Common myeloid progenitor, CD34-positive (primary cell): ENCODE measurements at places on chromosomes 16 and 17.
A peak's percentile ranks its signal among the peaks of the same experiment; 100 is the strongest.

GRCh38 chr17:55366020-55366481 is 55.6 kb downstream of the MMD start:
- H3K36me3 ChIP-seq: no peaks in the 10 kb centered on the region
- DNase-seq: no peak
- H3K4me1 ChIP-seq: no peaks in the 10 kb centered on the region
- no peaks in the 10 kb centered on the region for H3K27me3 ChIP-seq

DNA sequence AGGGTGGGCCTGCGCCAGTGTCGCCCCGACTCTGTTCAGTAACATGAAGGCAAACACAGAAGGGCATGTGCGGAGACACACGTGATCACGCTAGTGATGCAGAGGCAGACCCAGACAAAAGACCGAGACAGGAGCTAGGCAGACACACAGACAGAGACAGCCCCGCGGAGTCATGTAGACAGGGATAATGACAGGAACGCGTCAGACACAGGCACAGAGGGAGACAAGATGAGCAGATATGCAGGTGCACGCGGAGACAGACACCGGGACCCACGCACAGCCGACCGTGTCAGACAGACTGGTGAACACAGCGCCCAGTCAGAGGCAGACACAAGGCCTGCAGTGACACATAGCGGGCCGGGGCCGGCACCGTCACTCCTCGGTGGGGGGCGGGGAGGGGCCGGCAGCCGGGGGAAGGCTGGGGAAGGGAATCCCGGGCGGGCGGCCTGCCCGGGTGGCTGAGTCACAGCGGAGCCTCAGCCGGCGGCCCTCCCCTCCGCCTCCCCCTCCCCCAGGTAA is 7.4 kb downstream of the KDM6B start:
- peak overlapping the region; percentile 94 for H3K27ac ChIP-seq
- peaks cover 13% of the 10 kb centered on the region for H3K36me3 ChIP-seq
- DNase-seq: peak; percentile 92
- peak overlapping the region; percentile 78 for H3K4me3 ChIP-seq

- no peak overlapping the region for H3K4me3 ChIP-seq
- H3K36me3 ChIP-seq: no peaks in the 10 kb centered on the region
- no peaks in the 10 kb centered on the region for H3K4me1 ChIP-seq
Observed at GRCh38 chr16:12310286-12310685, 333.8 kb downstream of the SNX29 start.

- no peak for DNase-seq
- peaks cover 11% of the 10 kb centered on the region for H3K4me1 ChIP-seq
- no peaks in the 10 kb centered on the region for H3K36me3 ChIP-seq
- H3K4me3 ChIP-seq: no peak overlapping the region
- no peaks in the 10 kb centered on the region for H3K27me3 ChIP-seq
- H3K27ac ChIP-seq: no peak overlapping the region
Observed at GRCh38 chr17:68498479-68499326, 13.5 kb upstream of the PRKAR1A start.

- peaks cover 47% of the 10 kb centered on the region for H3K36me3 ChIP-seq
- no peak for DNase-seq
- H3K27me3 ChIP-seq: no peaks in the 10 kb centered on the region
- H3K4me3 ChIP-seq: no peak overlapping the region
- no peaks in the 10 kb centered on the region for H3K4me1 ChIP-seq
Observed at GRCh38 chr16:88726981-88727380, 20.7 kb downstream of the CTU2 start.

- H3K27ac ChIP-seq: no peak overlapping the region
- H3K36me3 ChIP-seq: peaks cover under 1% of the 10 kb centered on the region
- peaks cover 2% of the 10 kb centered on the region for H3K4me1 ChIP-seq
Observed at GRCh38 chr17:48391444-48391843, 38.6 kb downstream of the SKAP1 start.

DNA sequence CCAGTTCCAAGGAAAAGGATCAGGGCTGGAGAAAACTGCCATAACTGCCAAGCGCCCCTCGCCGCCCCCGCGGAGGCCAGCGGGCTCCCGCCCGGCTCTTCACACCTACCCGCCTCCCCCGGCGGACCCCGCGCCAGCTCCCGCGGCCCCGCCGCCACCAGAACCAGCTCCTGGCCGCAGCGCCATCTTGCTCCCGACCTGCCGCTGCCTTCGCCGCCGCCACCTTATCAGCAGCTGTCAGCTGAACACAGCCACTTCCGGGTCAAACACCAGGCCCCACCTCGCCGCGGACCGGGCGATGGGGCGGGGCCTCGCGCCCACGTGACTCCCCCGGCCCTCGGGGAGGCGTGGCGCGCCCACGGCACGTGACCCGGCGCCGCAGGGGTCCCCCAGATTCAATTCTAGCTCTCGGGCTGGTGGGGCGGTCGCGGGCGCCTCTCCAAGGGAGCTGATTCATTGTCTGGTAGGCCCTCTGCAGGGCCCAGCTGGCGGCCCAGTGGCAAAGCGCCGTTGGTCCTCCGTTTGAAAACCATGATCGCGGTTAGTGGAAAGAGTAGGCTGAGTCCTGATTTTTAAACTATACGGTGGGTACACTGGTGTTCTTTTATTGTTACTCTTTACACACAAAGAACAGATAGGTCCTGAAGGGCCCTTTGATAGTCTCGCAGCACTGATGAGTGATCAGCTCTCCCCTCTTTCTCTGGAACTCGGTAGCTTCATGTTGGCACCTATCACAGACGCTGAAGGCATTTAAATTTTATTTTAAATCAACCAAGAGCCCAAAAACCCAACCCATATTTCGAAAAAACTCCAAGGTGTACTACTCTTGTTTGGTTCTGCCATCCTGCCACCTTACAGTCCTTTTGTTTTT is at the start of gene SYNRG:
Gene SYNRG, minus strand, starts transcription at position 249 of the 871 bp plus-strand sequence. Its CDS starts 63 bp downstream, at position 186.
- H3K27ac ChIP-seq: peak within 1 kb of the TSS; percentile 78
- H3K27me3 ChIP-seq: no peaks in the 10 kb centered on the region

DNA sequence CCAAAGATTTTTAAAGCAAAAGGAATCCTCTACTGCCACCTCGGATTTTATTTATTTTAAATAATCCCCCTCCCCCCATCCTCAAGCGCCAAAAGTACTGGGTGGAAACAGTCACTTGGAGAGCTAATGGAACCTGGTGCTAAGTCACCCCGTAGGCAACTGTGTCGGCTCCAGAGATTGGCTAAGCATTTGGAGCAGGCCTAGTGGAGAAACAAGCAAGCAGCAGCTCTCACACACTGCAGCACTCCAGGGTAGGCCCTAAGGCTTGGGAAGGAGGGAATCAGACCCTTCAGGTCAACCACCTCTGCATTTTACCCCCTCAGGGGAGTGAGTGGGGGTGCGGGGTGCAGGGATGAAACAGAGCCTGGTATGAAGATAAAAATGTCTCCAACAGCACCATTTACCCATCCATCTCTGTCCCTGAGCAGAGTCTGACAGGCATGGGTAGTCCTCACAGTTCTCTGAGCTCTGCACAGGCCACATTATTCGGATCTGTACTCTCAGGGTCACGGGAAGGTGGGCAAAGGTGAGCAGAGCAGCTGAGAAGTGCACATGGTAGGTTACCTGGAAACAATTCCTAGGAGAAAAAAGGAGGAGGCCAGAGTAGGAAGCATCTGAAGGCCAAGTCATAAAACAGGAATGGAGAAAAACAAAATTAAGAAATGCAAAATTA is 27.2 kb upstream of the STAC2 start:
- DNase-seq: no peak
- no peaks in the 10 kb centered on the region for H3K27me3 ChIP-seq
- no peak overlapping the region for H3K27ac ChIP-seq
- no peaks in the 10 kb centered on the region for H3K4me1 ChIP-seq
- H3K4me3 ChIP-seq: no peak overlapping the region
